Lower lobe of right lung (tissue), 2 donors: ENCODE measurements at places on chromosomes 12 and 14. TPM values are rescaled to one million over a fixed set of nuclear protein-coding genes. Genes with fewer than 3 reads are reported as not detected.

Gene CHMP4A
- 41.9 TPM for total RNA-seq

Gene KRT75
- not detected for total RNA-seq

Gene OAS2
- 96.4 TPM for total RNA-seq

DNA sequence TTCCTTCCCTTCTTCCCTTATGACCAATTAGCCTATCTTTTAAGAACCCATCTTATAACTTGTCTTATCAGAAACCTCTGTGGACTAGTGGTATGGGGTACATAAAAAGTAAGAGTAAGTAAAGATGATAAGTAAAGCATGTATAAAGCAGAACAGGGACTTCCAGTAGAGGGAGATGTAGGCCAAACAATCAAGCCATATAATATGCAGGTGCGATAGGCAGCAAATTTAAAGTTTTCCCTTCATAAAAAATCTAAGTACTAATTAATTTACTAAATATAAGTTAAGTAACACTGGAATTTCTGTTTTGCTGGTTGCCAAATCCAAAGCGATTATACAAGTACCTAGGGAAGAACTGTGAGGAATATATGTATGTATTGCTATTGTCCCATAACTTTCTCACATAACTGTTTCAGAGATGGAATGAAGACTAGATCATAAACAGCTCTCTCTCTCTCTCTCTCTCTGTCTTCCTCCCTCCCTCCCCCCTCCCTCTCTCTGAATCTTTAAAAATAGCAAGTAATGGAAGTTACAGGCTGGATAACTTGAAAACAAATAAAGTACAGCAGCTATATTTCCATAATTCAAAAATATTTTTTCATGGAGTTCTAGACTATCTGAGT lies 25.7 kb downstream of the METTL25 start:
- H3K27me3 ChIP-seq = no peaks in the 10 kb centered on the region
- DNase-seq = no peak
- H3K36me3 ChIP-seq = peaks cover 4% of the 10 kb centered on the region
- no peak overlapping the region for H3K27ac ChIP-seq

DNA sequence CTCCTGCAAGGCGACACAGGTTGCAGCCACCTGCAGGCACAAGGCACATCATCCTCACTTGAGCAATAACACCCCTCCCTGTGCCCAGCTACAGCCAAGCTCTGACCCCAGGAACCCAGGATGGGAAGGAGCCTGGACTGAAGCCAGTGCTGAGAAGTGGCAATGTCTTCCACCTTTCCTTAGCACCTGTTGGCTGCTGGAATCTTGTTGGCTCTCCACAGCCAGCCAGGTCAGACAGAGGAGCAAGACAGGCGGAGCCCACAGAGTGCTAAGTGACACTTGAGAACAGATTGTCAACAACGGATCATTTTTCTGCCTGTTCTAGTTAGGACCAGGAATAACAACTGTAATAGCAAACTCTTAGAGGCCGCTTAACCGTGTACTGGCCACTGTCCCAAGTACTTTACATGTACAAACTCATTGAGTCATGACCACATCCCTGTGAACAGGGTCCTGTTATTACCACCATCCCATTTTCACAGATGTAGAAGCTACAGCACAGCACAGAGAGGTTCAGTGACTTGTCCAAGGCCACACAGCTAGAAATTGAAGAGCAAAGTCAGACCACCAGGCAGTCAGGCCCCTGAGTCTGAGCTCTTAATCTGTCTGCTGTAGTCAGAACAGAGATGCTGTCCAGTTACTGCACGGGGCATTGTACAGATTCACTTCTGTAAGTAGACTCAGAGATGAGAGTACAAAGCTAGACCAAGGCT lies 45.6 kb downstream of the RNFT2 start:
- no peak overlapping the region for H3K27ac ChIP-seq
- no peak overlapping the region for H3K4me3 ChIP-seq
- peak; percentile 66 for DNase-seq
- H3K36me3 ChIP-seq = no peaks in the 10 kb centered on the region
- no peaks in the 10 kb centered on the region for H3K4me1 ChIP-seq

DNA sequence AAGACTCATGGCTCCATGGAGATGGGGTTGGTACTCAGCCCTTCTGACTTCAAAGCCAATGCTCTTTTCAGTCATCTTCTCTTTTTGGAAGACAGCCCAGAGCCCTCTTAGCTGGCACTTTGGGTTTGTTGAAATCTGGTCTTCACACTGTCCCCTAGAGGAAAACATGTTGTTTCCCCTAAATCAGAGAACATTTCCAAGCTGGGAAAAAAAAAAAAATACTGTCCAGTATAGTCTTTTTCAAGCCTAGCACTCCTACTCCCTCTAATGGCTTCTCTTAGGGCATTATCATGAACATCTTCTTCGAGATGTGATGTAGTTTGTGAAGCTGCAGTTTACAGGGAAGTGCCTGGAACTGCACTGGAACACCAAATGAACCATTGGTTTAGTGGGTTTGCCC lies 3.0 kb upstream of the ZC3H14 start:
- H3K27ac ChIP-seq = no peak overlapping the region
- H3K27me3 ChIP-seq = no peaks in the 10 kb centered on the region
- H3K4me1 ChIP-seq = peaks cover 14% of the 10 kb centered on the region
- no peak for DNase-seq
- no peak overlapping the region for H3K4me3 ChIP-seq

- no peaks in the 10 kb centered on the region for H3K27me3 ChIP-seq
- H3K36me3 ChIP-seq = no peaks in the 10 kb centered on the region
- H3K4me1 ChIP-seq = peaks cover 3% of the 10 kb centered on the region
- no peak for DNase-seq
Observed at GRCh38 chr12:115440438-115440837, 756.5 kb upstream of the TBX3 start.

Gene R3HDM2
- total RNA-seq = 79.3 TPM

- H3K27me3 ChIP-seq = no peaks in the 10 kb centered on the region
- H3K4me1 ChIP-seq = no peaks in the 10 kb centered on the region
- no peak for DNase-seq
- no peaks in the 10 kb centered on the region for H3K36me3 ChIP-seq
Observed at GRCh38 chr12:22318108-22318737, 16.3 kb downstream of the ST8SIA1 start.

DNA sequence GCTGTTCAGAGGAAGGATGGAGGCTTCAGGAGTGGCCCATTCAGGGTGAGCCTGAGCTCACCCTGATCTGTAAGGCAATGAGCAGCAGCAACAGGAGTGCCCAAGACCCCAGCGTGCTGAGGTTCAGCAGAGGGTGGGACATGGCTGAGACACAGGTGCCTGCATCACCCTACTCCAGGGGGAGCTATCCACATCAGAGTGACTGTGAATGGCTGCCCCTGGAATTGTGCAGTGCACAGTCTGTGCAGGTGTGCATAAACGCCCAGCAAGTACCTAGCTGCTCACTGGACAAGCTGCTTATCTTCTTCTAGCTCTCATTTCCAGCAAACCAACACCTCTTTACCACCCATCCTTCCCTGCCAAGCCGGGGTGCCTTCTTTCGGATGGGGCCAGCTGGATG lies 140.6 kb upstream of the PRMT8 start:
- peaks cover 7% of the 10 kb centered on the region for H3K27me3 ChIP-seq
- DNase-seq = no peak
- H3K4me1 ChIP-seq = no peaks in the 10 kb centered on the region
- no peak overlapping the region for H3K4me3 ChIP-seq

Gene RNASE1
- 694 TPM for total RNA-seq

GRCh38 chr14:66652525-66653106 lies 144.7 kb downstream of the GPHN start:
- no peaks in the 10 kb centered on the region for H3K36me3 ChIP-seq
- no peak overlapping the region for H3K4me3 ChIP-seq
- no peak for DNase-seq
- H3K27me3 ChIP-seq = no peaks in the 10 kb centered on the region

- H3K27ac ChIP-seq = no peak overlapping the region
- no peak for DNase-seq
- peaks cover 8% of the 10 kb centered on the region for H3K4me1 ChIP-seq
- H3K27me3 ChIP-seq = no peaks in the 10 kb centered on the region
Observed at GRCh38 chr12:111602348-111602747, 3.2 kb upstream of the ATXN2 start.

DNA sequence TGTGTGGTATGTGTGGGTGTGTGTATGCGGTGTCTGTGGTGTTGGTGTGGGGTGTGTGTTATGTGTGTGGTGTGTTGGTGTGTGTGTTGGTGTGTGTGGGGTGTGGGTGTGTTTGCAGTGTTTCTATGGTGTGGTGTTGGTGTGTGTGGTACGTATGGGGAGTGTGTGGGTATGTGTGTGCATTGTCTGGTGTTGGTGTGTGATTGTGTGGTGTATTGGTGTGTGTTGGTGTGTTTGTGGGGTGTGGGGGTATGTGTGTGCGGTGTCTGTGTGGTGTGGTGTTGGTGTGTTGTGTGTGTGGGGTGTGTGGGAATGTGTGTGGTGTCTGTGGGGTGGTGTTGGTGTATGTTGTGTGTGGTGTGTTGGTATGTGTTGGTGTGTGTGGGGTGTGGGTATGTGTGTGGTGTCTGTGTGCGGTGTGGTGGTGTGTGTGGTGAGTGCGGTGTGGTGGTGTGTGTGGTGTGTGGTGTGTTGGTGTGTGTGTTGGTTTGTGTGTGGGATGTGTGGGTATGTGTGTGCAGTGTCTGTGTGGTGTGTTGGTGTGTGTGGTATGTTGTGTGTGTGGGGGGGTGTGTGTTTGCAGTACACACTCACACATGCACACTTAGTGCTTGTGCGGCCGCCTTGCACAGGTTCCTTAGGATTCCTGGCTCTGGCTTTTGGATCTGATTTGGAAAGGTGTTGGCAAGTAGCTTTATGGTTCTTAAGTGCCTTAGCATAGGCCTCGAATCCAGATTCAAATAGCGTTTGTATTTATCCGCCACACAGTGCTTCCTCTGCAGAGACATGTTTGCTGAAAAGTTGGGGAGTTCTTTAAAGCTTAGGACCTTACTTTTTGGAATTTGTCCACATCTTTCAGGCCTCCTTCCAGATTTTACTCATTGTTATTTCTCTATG lies 16.4 kb downstream of the MLXIP start:
- no peak overlapping the region for H3K27ac ChIP-seq
- no peaks in the 10 kb centered on the region for H3K36me3 ChIP-seq
- DNase-seq = no peak
- peaks cover 71% of the 10 kb centered on the region for H3K4me1 ChIP-seq
- no peaks in the 10 kb centered on the region for H3K27me3 ChIP-seq
